Urinary bladder (tissue), 4 donors: ENCODE measurements at places on chromosomes 12 and 14. TPM values are rescaled to one million over a fixed set of nuclear protein-coding genes. Genes with fewer than 3 reads are reported as not detected.

The GLIPR1 gene
- total RNA-seq: 23.3 TPM

DNA sequence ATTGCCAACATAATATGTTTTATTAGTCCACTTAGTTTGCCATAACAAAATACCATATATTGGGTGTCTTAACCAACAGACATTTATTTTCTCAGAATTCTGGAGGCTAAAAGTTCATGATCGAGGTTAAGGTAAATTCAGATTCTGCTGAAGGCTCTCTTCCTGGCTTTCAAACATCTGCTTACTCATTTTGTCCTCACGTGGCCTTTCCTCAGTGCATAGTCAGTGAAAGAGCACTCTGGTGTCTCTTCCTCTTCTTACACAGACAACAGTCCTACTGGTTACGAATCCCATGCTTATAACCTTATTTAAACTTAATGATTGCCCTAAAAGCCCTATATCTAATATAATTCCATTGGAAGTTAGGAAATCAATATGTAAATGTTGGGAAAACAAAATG is 479.7 kb downstream of the FSCB start:
- no peak for DNase-seq

DNA sequence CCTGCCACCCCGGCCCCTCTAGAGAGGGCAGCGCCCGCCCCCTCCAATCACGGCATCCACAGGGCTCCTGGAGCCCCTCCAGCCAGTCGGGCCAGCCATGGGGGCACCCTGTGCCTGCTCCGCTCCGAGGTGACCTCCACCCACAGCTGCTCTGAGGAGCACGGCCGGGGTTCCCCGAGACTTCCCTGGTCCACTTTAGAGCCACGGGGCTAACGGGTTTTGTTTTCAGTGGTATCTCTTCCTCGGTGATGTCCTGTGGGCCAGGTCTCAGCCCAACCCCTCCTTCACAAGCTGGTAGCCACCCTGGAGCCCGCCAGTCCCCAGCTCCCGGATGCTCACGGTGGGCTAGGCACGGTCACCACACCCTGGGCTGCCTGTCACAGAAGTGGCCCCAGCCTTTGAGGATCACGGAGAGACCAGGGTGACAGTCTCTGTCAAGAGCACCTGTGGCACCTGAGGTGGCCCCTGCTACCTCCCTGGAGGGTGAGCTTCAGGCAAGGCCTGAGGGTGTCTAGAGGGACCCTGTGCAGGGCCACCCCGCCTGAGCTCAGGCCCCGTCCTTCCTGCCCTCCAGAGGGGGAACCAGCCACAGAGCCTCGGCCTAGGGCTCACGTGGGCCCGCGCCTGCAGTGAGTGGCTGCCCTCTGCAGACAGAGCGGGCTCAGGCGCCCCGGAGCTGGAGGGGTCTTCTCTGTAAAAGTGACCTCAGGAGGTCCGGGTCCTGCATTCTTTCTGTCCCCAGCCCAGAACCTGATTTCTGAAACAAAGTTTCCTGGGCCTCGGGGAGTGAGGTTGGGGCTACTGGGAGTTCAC is 146.0 kb upstream of the C14orf180 start:
- no peak for DNase-seq

DNA sequence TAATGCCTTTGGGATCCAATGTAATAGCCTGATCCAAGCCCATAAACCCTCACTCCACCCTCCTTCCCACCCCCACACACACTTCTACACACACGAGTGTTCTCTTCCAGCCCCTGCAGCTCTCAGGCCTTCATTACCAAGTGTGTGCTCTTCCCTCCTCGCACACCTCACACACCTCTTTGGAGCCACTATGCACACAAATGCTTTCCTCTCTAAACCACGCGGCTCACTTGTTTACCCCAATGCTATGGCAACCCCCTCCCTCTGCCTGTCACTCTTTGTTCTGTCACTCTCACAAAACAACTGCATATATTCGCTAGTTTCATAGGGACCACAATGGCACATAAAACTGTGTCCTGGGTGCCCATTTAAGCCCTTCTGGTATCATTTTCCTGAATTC is 35.1 kb downstream of the PPP2R5E start:
- no peak for DNase-seq

- DNase-seq: no peak
Measured at GRCh38 chr14:53180272-53181221, 27.4 kb upstream of the DDHD1 start.

- no peak for DNase-seq
Measured at GRCh38 chr14:102389246-102389645, 26.5 kb downstream of the TECPR2 start.

The ZNF26 gene
- total RNA-seq: 20.0 TPM

The KRT1 gene
- 0.42 TPM for total RNA-seq
